Sciatic nerve (tissue), 2 donors: ENCODE measurements at places on chromosomes 2 and 18. TPM values are rescaled to one million over a fixed set of nuclear protein-coding genes. Genes with fewer than 3 reads are reported as not detected.

DNA sequence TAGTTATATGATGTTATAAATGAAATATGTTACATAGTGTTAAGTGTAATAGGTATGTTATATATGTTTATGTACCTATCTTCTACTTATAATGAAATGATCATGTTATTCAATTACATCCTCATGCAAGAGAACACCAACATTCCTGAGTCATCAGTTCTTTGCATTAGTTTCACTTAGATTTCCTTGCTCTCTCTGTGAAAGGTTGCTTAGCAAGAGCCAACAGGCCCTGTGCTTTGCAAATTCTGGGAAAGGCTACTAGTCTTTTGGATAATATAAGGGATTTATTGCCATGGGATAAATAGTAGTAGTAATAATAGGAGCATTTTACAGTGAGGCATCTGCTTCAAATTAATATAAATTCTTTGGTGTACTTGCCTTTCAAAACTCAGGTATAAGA lies 274.8 kb downstream of the SP3 start:
- no peak for DNase-seq

GRCh38 chr2:75140288-75140687 lies 59.0 kb downstream of the TACR1 start:
- no peak for DNase-seq

CDH2 gene
- total RNA-seq = 11.1 TPM

- no peak for DNase-seq
These were observed 71.6 kb upstream of the EFEMP1 start for GRCh38 chr2:55995211-55995610.

GRCh38 chr2:224518806-224519580 lies 66.2 kb downstream of the CUL3 start:
- no peak for DNase-seq

GRCh38 chr2:191636235-191636543 lies 41.7 kb upstream of the NABP1 start:
- DNase-seq = no peak

- no peak for DNase-seq
These were observed 100.4 kb upstream of the SLC1A4 start for GRCh38 chr2:64888591-64889309.

DNA sequence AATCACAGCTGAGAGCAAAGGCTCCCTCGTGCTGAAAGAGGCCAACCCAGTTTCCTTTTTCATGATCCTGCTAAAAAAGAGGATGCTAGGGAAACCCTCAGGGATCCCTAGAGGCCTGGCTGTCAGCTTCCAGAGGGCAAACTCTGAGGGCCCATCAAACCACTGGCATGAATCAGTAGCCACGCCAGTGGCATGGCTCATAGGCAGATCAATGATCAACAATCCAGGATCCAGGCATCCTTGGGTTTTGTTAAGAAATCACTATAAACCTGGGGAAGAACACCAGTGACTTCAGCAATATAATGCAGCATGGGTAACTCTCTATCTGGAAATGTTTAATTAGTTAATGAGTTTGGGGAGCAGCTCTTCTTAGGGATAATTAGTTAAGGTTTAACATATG lies 286.5 kb downstream of the C1D start:
- no peak for DNase-seq

GRCh38 chr18:35077937-35078336 lies 36.7 kb downstream of the MAPRE2 start:
- DNase-seq = no peak
